ENCODE measurements at places on chromosomes 3 and 15.

DNA sequence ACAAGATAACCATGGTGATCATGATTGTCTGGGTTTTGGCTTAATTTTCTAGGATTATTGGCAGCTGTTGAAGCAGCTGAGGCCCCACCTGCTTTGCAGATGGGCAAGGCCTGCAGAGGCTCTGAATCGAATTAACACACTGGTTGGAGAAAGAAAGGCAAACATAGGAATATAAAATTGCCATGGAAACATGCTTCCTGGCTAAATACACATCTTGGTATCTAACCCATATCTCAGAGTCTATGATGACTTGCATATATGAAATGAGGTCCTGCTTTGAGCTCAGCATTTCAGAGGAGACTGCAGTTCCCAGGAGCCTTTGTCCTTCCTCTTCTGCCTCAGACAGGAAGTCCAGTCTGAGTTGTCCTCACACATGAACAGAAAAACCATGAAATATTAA is 24.3 kb upstream of the SV2B start:
- DNase-seq = no peak

DNA sequence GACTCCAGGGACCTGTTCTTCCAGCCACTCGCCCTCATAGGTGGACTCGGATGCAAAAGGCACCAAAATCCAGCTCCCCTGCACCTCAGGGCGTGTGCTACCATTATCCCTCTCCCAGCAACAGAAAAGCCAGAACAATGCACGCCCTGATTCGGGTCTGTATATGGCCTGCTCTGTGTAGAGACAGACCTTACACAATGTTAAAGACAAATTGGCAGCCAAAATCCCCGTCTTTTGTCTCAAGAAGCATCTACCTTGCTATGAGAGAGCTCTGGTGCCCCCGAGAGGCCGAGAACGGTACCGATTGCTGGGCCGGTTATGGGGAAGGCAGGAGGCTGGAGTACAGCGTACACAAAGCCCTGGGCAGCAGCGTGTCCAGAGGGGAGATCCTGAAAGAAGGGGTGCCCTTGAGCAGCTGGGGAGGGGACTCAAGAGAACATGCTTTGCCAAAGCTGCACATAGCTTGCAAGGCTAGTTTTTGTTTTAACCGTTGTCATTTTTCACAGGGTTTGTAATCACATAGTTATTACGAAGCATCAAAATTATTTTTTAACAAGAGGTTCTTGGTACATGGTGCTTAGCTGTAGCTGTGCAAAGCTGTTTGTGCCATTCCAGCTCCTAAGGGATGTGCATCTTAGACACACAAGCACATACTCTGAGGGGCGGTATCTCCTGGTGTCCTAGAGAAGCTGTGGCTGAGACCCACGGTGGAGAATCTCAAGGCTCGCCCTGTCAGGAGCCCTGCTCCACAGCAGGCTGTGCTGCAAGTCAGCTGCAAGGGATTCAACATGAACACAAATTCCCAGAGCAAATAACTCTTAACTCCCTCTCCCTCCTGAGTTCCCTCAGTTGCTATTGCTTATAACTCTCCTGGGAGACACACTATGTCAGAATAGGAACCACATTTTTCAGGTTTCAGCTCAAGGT is 461.5 kb upstream of the PPP2R3A start:
- DNase-seq = peak; percentile 31

- no peak for DNase-seq
Measured at GRCh38 chr3:174102866-174103265, 705.3 kb downstream of the NLGN1 start.

DNA sequence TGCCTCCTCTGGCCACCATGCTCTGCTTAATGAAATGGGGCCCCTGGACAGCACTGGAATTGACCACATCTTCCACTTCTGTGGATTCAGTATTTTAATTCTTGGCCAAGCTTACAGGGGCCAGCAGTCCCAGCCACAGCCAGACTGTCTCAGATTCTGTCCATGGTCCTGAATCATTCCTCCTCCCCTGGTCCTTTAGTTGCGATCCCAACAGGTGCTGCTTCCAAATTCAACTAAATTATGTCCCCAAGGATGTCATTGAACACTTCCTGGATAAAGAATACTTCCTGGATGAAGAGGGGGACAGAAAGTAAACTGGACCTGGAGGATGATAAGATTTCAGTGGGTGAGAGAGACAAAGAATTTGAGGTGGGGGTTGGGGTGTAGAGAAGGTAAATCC is 111.1 kb upstream of the FOXB1 start:
- DNase-seq = no peak

- DNase-seq = no peak
Measured at GRCh38 chr3:123054109-123054778, 12.6 kb upstream of the PDIA5 start.

DNA sequence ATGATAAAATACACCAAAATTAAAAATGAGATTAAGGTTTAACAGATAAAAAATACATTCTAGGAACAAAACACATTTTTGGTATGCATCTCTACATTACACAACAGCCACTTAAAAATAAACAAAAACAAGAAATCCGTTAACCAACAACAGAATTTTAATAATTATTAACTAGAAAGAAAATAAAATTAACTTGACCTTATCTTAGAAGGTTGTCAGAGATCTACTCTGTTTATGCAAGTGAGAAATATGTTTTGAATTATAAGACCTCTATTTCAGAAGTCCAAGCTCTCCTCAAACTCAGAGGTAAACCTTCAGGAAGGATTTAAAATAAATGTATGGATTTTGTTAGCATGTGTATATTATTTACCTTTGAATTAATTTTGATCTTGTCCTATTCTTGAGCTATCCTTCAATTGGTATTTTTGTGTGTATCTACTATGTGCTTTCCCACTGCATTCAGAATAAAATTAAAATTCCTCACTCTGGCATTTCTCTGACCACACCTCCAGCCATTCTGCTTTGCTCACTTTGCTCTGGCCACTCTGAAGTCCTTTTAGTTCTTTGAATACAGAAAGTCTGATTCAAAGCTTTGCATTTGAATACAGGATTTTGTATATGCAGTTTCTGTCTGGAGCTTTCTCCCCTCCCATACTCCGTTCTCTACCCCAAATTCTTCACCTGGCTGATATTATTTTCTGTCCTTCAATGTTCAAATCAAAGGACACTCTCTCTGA is 352.0 kb downstream of the ZBTB20 start:
- no peak for DNase-seq

DNA sequence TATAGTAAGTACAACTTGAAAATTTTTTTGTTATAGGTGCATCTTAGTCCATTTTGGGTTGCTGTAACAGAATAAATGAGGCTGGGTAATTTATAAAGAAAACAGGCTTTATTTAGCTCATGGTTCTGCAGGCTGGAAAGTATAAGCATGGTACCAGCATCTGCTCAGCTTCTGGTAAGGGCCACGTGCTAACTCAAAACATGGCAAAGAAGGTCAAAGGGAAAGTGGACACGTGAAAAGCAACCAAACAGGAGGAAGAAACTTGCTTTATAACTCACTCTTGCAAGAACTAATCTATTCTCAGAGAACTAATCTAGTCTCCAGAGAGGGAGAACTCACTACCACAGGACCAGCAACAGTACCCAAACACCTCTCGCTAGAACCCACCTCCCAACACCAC is 9.1 kb downstream of the HDGFL3 start:
- DNase-seq = no peak

GRCh38 chr15:92165001-92165346 is 228.7 kb upstream of the ST8SIA2 start:
- no peak for DNase-seq

DNA sequence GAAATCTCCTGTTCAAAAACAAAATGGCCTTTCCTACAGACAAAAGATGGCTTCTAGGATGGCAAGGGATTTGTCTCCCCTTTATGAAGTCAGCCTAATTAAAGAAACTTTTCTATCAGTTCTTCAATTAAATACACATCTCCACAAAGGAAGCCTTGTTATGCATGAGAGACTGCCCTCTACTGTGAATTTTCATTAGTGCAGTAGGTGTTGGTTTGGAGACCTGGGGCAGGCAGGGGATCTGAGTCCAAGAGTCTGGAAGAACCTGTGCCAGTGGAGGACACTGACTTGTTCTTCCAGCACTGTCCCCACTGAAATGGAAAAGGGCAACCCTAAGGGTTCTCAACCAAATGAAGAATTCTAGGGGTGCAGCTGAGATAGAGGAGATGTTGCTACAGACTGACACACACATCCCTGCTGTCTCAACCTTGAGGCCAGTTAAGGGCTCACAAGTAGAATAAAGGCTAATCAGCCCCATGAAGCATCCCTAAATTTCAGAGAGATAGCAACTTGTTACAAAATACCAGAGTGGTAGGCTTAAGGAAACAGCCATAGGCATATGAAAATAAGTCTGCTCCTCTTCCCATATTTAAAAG is 174.0 kb upstream of the PRICKLE2 start:
- peak; percentile 6 for DNase-seq

- no peak for DNase-seq
Measured at GRCh38 chr3:124627501-124627908, 102.7 kb upstream of the UMPS start.

DNA sequence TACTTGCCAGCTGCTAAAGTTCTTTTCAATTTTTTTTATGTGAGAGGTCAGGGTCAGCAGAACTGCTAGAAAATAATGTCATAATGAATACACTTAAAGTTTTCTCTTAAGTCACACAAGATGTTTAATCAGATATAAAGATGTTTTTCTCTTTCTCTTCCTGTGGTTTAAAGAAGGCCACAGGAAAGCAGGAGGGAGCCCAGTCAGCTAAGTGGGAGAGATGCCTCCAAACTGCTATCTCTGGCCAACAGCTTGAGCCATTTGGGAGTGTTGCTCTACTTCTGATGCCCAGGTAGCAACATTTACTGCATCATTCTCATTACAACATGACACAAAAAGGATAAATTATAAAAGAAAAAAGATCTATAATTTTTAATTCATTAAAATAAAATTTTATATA is 45.7 kb upstream of the NLGN1 start:
- no peak for DNase-seq

- DNase-seq = no peak
Measured at GRCh38 chr3:148178503-148178902, 519.2 kb upstream of the AGTR1 start.

GRCh38 chr3:74119221-74119620 is 494.5 kb upstream of the PDZRN3 start:
- DNase-seq = no peak

GRCh38 chr3:141680620-141681389 is 57.3 kb upstream of the RNF7 start:
- DNase-seq = no peak

GRCh38 chr3:81985996-81986723 is 224.7 kb upstream of the GBE1 start:
- DNase-seq = no peak

DNA sequence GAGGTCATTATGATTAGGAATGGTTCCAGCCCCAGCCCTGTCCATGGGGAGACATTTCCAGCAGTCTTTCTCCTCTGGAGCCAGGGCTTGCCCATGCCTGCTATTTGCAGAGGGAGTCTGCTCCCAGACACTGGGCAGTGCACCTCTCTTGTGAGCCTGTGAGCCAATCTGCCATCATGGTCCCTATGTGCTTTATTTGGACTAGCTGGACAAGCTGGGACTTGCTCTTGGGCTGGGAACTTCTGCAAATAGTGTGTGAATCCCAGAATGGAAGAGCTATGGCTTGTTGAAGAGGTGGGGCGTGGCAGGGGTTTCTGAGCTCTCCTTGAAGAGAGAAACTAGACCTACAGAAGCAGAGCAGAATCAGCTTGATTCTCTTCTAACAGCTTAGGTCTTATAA is 53.7 kb upstream of the KY start:
- DNase-seq = no peak

DNA sequence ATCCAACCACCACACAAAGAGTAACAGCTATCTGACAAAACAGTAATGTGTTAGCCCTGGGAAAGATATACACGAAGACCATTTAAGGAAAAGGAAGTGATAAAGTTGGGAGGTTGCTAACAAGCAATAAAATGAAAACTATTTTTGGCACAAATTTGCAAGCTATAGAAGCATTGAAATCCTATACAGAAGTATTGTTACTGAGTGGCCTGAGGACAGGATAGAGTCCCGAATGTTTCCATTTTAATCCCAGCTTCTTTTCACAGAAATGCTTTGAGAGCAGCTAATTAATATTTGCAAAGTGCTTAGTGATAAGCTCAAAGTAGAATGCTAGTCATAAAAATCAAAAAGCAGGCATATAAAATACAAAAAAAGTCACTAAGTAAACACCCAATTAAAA is 51.5 kb downstream of the RAD18 start:
- no peak for DNase-seq

- DNase-seq = no peak
Measured at GRCh38 chr3:61371123-61371522, 119.9 kb upstream of the FHIT start.

DNA sequence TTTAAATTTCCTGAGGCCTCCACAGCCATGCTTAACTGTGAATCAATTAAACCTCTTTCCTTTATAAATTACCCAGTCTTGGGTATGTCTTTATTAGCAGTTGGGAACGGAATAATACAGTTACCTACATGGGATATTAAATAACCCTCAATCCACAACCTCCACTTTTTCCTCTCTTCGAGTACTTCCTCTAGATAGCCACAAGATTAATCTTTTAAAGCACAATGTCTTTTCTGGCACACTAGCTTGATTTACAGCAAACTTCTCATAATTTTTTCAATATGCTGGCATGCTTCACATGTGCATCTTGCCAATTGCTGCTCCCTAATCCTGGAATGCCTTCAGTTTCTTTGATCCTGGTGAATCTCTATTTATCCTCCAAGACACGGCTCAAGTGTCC is 92.2 kb downstream of the P2RY1 start:
- no peak for DNase-seq

DNA sequence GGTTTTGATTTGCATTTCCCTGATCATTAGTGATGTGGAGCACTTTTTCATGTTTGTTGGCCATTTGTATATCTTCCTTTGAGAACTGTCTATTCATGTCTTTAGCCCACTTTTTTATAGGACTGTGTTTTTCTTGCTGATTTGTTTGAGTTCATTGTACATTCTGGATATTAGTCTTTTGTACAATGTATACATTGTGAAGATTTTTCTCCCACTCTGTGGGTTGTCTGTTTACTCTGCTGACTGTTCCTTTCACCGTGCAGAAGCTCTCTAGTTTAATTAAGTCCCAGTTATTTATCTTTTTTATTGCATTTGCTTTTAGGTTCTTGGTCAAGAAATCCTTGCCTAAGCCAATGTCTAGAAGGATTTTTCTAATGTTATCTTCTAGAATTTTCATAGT is 91.1 kb upstream of the ATP11B start:
- DNase-seq = no peak

GRCh38 chr3:42067326-42067725 is 23.8 kb upstream of the TRAK1 start:
- no peak for DNase-seq

- no peak for DNase-seq
Measured at GRCh38 chr3:124383051-124383450, 347.2 kb upstream of the UMPS start.

GRCh38 chr15:69602921-69603320 is 150.3 kb downstream of the RPLP1 start:
- no peak for DNase-seq

DNA sequence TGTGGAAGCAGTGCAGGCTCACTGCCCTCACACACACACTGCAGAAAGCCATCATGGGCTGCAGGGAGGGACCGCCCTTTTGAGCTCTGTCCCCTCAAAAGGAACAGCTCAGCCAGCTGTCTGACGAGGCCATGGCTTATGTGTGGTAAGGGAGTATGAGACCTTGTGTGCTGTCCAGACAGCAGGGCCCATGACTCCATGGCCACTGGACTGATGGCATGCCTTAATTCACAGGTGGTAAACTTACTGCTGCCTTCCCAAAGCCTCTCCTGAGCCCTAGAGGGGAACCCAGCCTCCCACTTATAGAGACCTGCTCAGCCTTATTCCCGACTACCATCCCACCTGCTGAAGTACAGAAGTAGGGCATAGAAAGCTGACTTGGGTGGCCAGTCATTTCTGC is 5.6 kb downstream of the FAM240A start:
- DNase-seq = no peak

- DNase-seq = no peak
Measured at GRCh38 chr15:31869686-31870307, 160.5 kb upstream of the CHRNA7 start.
